ENCODE measurements at places on chromosomes 1 and 21.
A peak's percentile ranks its signal among the peaks of the same experiment; 100 is the strongest.

- no peak for DNase-seq
These were observed 4.9 kb downstream of the C1orf105 start for GRCh38 chr1:172425339-172425738.

DNA sequence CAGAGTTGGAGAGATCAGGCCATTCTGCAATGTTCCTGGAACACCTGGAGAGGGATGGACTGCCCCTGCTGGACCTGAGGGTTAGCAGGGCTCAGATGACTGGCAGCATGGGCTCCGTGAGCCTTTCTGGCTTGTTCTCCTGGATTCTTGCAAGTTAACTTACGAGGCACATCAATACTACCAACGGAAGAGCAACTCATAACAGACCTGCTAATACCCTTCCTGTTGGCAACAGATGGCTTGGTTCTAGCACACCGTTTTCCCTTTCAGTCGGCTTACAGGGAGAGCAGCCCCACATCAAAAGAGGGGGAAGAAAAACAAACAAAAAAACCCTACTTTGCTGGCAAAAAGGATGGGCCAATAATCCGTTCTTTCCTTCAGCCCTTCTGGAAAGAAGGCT lies 47.9 kb downstream of the SLC66A1 start:
- DNase-seq: no peak

DNA sequence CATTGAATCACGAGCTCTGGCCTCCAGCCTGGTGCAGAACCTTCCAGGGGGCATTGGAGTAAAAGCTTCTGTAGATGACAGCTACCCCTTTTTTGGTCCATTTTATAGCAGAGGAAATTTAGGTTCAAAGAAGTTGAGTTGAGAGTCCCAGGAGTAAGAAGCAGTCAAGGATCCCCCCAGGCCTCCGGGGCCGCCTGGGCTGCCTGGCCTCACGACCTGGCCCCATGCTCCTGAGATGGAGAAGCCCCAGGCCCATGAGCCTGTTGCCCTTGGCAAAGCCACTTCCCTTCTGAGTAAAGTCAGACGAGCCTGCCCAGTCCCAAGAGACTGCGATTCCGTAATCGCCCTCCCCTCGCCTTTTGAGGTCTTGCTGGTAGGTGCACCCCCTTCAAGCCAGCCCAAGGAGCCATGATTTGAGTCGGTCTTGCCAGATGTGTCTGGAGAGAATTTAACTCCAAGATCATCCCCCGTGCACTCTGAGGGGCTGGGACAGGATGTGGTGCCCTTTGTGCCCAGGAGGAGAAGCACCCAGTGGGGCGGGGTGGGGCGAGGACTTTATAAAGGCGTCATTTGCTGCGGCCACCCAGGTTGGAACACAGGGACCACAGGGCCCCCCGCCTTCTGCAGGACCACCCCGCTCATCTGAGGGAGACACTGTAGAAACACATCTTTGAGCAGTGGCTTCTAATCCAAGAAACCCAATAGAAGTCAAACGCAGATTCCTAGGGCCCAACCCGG lies 30.1 kb downstream of the PDE9A start:
- no peak for DNase-seq

- peak; percentile 68 for DNase-seq
These were observed 2.5 kb upstream of the PTGER3 start for GRCh38 chr1:71049951-71050598.

- no peak for DNase-seq
These were observed 20.6 kb downstream of the PLA2G5 start for GRCh38 chr1:20090641-20091040.

DNA sequence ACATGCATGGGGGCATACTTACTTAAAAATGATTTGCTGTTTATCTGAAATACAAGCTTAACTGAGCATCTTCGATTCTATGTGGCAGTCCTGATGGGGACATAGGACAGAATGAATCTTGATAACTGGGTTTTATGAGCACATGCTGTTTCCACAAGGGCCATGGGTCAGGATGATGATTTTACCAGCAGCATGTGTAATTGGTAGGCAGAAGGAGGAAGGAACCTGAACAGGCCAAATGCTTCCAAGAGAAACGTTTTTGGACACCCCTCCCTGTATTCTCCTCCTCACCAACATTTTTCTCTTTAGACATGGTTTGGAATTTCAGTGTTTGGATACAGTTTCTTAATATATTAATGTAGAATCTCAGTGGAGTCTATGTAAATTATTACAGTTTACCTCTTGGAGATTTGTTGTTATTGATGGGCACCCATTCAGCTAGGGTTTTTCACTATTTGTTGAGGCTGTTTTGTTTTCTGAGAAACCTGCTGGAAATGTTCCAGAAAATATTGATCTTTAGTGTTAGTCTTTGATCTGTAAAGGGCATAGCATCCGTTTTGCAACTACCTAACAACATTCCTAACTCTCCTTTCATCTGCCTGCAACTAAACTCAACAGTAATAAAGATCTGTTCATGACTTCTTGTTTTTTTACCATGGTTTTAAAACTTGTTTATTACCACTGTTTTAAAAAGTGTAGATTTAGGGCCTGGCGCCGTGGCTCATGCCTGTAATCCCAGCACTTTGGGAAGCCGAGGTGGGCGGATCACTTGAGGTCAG lies 42.0 kb downstream of the TBCE start:
- no peak for DNase-seq

DNA sequence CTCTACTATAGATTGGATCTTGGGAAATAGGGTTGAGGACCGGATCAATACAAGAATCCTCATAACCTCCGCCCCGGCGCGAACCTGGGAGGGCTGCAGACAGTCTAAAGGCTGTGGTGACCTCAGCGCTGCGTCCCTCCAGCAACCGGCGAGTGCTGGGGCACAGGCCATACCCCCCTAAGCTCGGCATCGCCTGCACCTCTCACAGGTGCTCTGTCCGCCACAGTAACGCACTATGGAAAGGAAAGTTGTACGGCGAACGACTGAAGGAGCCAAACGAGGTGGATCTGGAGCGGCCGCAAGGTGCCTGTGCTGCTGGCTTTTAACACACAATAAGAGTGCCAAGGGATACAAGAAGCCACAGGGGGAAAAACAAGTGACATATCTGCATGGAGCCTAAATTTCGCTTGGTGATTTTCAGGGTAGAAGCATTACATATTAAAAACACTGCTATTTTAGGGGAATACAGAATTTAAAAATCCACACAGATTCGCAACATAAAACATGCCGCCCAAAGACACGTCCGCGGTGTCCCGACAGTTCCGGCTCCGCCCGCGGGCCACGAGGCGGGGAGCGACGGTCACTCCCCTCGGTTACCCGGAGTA lies 1.4 kb upstream of the RBM15 start:
- no peak for DNase-seq

GRCh38 chr1:207308451-207309190 lies 12.9 kb upstream of the CD55 start:
- no peak for DNase-seq

- DNase-seq: no peak
These were observed 112.8 kb downstream of the PLPP3 start for GRCh38 chr1:56466538-56466937.

- DNase-seq: no peak
These were observed at the start of gene SAMSN1 for GRCh38 chr21:14545906-14546480. SAMSN1 (minus strand) TSS chr21:14546315; CDS start chr21:14546261, 54 bp downstream.

- no peak for DNase-seq
These were observed 155.4 kb downstream of the ZNF648 start for GRCh38 chr1:181905944-181906597.

DNA sequence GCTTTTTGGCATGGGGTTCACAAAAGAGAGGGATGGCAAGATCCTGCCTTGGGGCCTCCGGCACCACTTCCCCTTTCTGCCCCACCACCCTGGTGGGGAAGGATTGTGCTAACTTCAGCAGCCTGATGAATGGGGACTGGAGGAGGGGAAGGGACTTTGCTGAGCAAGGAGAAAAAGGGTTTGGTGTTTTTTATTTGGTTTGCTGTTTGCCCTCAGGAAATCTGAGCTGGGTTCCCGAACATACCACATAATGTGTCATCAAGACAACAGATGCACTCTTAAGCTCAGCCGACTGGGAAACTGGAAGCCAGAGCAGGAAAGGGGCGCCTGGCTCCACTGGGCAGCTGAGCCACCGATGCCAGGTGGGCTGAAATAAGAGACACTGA lies 19.8 kb downstream of the OLFML2B start:
- DNase-seq: peak; percentile 90

DNA sequence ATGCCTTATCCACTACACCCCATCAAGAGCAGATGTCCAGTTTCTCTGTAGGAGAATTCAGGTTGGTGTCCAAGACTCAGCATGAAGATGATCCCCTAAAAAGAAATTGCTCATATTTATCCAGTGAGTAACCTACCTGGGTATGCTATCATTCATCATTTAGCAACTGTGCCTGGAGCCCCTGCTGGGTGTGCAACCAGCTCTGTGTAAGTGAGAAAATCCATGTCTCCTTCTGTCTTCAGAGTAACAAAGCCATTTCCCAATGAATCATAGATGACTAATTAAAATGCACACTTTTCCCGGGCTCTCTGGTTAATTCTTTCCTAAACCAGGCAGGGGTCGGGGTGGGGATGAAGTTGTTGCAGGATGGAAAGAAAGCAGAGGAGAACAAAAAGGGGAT lies 35.8 kb downstream of the OLFML3 start:
- peak; percentile 60 for DNase-seq

- DNase-seq: no peak
These were observed 107.6 kb downstream of the GALNT2 start for GRCh38 chr1:230174471-230175162.

DNA sequence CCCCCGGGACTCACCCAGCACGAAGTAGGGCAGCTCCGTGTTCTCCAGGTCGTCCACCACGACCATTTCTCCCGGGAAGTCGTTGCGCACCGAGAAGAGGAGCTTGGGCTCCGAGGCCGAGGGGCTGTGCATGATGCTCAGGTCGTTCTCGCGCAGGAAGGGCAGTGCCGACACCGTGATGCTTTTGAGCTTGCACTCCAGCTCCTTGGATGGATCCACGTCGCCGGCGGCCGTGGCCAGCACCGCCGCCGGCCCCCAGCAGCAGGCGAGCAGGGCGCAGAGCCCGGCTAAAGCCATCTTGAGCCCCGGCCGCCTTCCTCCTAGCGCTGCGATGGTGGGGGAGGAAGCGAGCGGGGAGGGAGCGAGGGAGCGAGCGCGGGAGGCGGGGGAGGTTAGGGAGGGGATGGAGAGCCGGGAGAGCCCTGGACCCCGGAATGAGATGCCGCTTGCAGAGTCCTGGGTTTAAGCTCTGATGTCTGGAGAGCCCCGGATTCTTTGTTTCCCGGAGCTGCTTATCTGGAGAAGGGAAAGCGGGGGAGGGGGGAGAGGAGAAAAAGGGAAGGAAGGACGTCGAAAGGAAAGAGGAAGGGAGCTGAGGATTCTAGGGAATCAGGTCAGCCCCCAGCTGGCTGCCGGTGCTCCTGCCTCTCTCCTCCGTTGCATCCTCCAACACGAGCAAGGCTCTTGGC lies at the start of gene ASTN1:
Gene ASTN1, minus strand, starts transcription at position 333 of the 689 bp plus-strand sequence. Its CDS starts 36 bp downstream, at position 297.
- DNase-seq: no peak

DNA sequence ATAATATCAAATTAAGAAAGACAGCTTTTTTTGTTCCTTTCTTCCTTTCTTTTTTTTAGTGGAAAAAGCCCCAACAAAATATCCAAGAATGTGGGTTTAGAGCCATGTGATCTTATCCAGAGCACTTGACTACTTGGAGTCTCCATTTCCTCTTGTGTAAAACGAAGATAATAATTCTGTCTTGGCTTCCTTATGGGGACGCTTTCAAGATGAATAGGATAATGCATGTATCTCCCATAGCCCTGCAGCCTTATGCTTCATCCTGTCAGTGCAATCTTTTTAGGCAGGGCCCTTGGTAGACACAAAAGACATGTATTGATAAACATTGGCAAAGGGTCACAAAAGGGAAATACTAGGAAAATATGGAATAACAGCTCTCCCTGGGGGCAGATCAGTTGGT lies 34.8 kb downstream of the ZBTB18 start:
- DNase-seq: no peak

GRCh38 chr21:39660191-39660980 lies 47.6 kb downstream of the B3GALT5 start:
- DNase-seq: peak; percentile 90

GRCh38 chr1:93579891-93580290 lies 101.7 kb downstream of the BCAR3 start:
- DNase-seq: peak; percentile 74

DNA sequence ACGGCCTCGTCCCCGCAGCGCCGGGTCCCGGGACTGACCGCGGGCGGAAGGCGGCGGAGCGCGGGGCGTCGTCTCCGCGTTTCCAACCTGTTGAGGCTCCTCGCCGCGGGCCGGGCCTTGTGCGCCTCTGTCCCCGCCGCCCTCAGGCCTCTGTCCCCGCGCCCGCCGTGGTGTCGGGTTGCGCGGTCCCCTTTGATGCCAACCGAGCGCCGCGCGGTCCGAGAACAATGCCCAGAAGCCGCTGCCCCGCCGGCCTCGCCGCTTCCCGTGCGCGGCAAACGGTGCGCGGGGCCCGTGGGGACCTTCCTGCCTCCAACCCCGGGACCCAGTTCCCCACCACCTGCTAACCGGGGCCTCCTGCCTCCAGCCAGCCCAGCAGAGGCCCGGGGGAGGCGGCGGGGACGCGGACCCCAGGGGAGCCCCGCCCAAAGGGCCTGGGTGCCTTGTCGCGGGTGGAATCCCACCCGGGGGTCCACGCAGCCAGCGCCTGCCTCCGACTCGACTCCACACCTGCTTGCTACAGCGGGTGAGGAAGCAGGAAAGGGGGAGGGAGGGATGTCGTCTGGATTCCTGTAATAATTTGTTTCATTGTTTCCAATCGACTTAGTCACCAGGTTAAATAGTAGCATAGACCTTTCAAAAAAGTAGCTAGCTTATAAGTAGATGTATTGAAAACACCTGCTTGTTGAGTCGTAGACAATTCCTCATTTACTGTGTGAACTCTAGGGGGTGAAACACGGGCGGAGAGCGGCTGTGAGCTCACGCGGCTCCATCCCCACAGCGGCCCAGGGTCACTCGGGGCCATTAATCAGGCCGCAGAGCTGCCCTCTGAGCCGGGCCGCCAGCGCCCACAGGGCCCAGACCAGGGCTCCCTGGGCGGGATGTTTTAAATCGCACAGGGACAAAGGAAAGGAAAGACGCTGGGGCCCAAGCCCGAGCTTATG lies 1.1 kb downstream of the COL18A1 start:
- DNase-seq: no peak

DNA sequence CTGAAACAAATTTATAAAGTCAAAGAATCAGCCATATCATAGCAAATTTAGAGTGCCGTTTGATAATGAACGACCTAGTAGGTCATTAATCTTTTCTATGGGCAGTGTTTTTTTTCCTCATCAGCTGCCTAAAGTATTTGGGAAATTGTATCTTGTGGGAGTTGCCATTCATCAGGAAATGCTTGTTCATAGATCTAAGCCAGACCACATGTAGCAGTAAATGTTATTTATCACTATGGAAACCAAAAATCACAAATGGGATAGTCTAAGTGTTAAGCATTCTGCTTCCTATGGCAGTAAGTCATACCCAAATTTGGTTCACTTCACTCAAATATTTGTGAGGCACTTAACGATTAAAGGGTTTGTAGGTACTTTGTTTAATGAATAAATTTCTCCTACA lies 52.9 kb downstream of the LRRC8D start:
- peak; percentile 69 for DNase-seq

DNA sequence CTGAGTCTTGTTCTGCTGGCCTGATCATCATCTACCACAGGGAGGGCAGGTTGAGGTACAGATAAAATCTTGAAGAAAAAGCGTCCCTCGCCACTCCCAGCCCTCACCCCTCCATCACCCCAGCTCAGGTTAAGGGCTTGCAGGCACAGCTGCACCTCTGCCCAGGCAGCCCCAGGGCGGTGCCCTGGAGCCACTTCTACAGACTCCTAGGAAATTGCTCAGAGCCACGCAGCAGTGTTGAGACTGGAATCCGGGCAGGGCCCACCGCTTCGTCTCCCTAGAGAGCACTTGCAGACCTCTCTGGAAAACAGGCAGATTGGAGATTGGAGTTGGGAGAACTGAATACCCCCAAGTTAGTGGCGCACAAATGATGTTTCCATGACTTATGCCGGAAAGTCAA lies 35.3 kb downstream of the VN1R5 start:
- no peak for DNase-seq

GRCh38 chr1:156898161-156898566 lies 4.6 kb downstream of the PEAR1 start:
- DNase-seq: peak; percentile 76
